ENCODE measurements at places on chromosomes 4 and X.
A peak's percentile ranks its signal among the peaks of the same experiment; 100 is the strongest.

GRCh38 chrX:6223516-6223915 is 5.2 kb downstream of the NLGN4X start:
- no peak for DNase-seq

- peak; percentile 54 for DNase-seq
These were observed 13.1 kb downstream of the SMAD1 start for GRCh38 chr4:145494666-145495270.

- peak; percentile 5 for DNase-seq
These were observed at the start of gene DUSP9 for GRCh38 chrX:153646620-153647373. Gene DUSP9 (plus strand): TSS chrX:153647203. CDS start chrX:153647954, 751 bp downstream.

DNA sequence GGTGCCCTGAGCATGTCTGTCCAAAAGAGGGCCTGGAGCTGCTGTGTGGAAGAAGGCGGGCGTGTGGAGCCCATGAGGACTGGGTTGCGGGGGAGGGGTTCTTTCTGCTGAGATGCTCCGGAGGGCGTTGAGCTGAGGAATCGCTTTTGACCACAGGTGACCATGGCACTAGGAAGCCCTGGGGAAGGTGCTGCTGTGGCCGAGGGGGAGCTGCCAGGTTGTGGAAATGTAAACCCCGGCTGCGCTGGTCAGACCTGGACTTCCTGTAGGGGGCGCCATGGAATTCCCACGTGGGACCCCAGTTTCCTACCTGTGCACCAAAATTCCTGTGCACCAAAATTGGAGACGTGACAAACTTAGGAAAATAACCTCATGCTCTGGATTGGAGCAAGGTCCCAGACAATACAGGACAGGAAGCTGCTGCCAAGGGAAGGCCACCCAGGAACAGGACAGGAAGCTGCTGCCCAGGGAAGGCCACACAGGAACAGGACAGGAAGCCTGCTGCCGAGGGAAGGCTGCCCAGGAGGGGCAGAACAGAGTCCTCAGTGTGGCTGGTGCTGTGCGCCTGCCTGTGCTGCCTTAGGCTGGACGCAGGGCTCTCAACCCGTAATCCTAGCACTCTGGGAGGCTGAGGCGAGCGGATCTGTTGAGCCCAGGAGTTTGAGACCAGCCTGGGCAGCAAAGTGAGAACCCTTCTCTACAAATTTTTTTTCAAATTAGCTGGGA is 28.4 kb upstream of the UVSSA start:
- peak; percentile 42 for DNase-seq

DNA sequence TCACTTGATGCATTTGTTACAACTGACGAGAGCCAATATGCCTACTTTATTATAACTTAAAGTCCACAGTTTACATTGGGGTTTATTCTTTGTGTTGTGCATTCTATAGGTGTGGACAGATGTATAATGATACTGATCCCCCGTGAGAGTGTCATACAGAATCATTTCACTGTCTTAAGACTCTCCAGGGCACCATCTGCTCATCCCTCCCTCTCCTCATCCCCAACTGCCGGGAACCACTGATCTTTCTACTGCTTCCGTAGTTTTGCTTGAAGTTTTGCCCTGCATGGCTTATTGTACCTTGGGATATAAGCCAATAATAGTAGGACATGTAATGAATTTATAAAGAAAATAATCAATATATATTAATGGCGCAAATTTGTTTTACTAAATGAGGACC is 137.8 kb upstream of the MSX1 start:
- no peak for DNase-seq

- DNase-seq, result peak; percentile 27
These were observed 567.7 kb downstream of the MAGEB5 start for GRCh38 chrX:26783512-26784225.
